ENCODE measurements at places on chromosomes 16 and 17.
A peak's percentile ranks its signal among the peaks of the same experiment; 100 is the strongest.

DNA sequence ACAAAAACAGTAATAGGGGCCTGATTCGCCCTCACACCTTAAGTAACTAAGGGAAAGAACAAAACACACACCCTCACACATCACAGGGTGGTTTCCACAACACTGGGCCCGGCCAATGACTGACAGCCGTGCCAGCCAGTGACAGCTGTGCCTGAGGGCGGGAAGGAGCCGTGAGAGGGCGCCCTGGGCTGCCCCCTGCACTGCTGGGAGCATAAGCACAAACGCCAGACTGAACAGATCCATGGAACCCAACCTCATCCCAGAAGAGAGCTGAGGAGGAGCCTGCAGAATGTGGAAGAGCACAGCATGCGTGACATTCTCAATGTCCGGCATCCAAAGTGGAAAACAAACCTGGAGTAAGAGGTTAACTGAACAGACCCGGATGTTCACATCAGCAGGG, 16.0 kb downstream of the CSNK1D start:
- DNase-seq: no peak

GRCh38 chr17:71430281-71430680, 690.5 kb upstream of the SOX9 start:
- DNase-seq: no peak

DNA sequence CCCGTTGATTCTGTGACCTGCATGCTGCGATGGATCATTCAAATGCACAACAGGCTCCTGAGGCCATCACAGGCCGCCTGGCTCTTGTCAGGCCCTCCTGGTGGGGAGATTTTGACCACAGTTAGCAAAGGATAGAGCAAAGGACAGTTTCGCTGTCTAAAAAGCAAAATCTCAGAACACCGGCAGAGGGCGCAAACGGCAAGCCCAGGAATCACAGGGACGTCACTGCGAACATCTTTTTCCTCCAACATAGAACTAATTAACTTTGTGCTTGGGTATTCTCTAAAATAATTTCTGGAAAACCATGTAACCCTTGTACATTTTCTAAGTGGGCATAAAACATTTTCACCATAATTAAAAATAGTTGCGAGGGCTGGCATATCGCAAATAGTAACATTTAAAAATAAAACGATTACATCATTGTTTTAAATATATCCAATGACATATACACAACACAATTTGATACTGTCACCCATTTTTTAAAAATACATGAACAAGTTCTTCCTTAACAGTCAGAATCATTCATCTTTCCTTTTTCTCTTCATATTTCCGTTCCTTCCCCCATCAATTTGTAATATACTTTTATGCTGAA, 19.7 kb upstream of the SLC47A1 start:
- DNase-seq: peak; percentile 28

GRCh38 chr17:82931699-82932517, 92.1 kb upstream of the ZNF750 start:
- DNase-seq: no peak

DNA sequence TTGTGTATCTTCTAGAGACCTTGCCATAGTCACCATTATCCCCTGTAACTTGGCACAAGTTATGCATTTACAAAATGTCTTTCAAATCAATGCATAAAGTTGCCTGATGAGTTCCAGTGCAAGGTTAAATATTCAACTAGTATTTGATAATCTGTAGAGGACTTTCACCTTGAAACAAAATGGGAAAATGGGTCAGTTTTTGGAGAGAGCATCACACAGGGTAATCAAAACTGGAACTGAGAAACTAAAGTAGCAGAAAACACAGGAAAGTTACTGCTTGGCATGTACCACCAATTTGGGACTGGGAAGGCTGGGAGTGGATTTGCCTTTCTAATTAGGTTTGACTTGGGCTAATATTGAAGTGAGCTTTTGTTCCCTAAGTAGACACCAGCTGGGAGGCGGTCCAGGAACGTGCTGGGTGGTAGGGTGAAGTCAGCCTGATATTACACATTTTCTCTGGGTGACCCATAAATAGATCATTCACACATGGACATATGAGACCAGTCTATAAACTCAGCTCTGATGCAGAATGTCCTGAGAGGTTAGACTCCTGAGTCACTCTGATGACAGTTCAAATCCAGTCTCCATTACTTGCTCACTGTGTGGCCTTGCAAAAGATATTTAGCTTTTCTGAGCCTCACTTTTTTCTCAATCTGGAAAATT, 152.3 kb downstream of the PCTP start:
- no peak for DNase-seq

DNA sequence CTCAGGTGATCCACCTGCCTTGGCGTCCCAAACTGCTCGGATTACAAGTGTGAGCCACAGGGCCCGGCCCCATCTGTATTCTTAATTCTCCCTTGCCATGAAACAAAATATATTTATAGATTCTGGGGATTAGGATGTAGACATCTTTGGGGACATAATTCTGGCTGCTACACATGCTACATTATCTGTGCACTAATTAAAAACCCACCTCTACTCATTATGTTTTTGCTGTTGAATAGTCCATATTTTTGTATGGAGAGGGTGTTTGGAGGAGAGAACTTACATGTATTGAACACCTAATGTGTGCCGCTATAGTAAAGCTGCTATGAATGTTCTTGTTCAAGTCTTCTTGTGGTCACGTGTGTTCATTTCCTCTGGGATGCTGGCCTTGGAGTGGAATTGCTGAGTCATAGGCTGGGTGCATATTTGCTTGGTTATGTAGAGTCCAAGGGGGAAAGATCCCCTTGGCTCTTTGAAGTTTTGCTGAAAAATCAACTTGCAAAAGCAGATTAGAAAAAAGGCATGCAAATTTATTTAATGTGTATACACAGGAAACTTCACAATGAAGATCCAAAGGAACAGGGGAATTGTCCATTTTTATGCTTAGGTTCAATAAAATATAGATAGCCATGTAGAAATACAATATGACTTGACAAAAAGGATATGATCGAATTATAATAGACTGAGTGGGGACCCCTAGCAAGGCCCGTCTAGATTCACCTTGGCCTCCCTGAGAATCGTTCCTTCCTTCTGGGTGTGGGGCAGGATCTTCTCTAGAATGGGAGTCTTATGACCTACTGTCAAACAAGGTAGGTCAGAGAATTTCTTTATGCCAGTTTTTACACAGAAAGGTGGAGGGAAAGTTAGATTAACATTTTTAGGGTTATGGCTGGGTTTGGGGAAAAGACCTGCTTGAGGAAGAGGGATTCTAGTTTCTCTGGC, 42.1 kb upstream of the GPRC5B start:
- DNase-seq: no peak

- no peak for DNase-seq
These were observed 42.2 kb downstream of the VAC14 start for GRCh38 chr16:70758786-70759185.

- no peak for DNase-seq
These were observed 6.8 kb downstream of the KCNH6 start for GRCh38 chr17:63529711-63530556.

DNA sequence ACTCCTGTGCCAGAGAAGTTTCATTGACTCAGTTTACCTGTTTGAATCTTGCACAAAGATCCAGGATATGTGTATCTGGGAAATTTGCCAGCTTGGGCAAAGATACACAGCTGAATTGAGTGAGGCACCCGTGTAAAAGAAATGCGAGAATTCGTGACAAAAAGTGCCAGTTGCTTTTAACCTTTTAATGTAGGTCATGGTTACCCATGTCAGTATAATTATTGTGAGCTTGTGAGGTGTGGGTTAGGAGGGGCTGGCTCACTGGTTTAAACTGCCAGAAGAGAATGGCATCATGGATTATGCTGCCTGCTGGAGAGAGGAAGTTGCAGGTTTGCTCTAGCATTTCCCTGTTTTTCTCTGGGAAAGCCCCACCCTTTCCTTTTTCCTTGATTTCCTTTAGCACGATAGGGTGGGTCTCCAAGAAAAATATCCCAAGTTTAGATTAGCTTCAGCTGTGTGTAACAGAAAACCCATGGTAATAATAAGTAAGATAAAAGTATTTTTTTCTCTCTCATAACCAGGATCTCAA, 24.8 kb upstream of the NDRG4 start:
- DNase-seq: no peak

- no peak for DNase-seq
These were observed 2.8 kb downstream of the CCT6B start for GRCh38 chr17:34958438-34958837.

GRCh38 chr16:56109205-56109604, 82.1 kb upstream of the GNAO1 start:
- DNase-seq: no peak

GRCh38 chr17:78072961-78073360, 55.6 kb downstream of the TMC6 start:
- DNase-seq: no peak

All from activated naive CD4-positive, alpha-beta T cell (primary cell).